NCI-H1417 (cell line): ENCODE measurements at places on chromosomes 13 and 19.

DNA sequence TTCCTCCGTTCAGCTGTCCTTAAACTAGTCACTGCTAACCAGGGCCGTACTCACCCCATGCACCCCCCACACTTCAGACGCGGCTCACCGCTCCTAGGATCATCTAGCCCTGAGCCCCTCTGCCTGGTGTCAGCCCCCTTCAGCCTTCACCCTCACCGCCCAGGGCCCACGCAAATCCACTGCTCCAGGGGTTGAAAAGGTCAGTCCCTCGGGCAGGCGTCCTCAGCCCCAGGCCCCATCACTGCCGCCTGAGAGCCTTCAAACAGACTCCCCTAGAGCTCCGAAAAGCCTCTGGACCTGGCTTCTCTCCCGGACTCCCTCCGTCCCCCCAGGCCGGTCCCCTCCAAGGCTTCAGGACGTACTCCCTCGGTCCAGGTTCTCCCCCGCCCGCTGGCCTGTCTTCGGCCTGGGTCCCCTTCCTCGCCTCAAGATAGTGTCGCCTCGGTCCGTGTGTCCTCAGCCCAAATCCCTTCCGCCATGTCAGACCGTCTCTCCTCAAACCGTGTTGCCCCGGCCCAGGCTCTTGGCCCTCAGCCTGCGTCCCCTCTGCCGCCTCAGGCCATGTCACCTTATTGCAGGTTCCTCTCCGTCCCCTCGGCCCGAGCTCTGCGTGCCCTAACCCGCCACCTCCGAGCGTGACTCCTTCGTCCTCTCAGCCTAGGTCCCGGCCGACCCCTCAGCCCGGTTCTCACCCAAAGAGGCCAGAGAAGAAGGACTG is 553 bp downstream of the NAPA start:
- peak; percentile 16 for DNase-seq

- DNase-seq = no peak
These were observed 533.5 kb upstream of the SGCG start for GRCh38 chr13:22647156-22647850.

DNA sequence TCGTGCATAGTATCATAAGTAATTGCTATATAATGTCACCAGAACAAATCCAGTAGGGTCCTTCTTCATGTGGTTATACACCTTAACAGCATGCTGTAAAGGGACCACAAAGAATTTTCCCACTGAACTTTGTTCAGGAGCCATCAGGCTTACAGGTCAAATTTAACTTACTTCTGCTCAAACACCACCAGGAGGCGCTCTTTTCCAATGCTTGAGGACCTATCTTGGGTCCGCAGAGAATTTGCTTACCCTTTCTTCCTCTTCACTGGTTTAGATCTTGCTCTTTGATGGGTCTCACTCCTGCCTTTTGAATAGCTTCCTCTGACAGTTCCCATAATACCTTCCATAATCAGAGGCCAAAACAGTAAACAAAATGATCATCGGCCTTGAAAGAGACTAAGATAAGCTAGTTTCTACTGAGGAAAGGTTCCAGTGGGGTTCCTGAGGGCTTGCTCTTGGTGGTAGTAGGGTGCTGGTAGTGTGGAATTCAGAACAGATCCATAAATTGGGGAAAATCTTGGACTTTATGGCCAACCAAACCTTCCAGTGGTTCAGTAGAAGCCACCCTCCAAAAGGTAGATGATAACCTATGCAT is 37.4 kb downstream of the SCGB2B2 start:
- DNase-seq = peak; percentile 89

DNA sequence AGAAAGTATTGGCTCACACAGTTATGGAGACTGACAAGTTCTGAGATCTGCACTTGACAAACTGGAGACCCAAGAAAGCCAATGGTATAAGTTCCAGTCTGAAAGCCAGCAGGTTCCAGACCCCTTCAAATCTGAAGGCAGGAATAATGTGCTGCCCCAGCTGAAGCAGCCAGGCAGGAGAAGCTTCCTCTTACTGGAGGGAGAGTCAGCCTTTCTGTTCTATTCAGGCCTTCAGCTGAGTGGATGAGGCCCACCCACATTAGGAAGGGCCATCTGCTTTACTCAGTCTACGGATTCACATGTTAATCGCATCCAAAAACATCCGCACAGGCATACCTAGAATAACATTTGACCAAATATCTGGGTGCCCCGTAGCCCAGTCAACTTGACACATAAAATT is 8.2 kb upstream of the VWA8 start:
- DNase-seq = no peak

- no peak for DNase-seq
These were observed 63.7 kb upstream of the TPM4 start for GRCh38 chr19:16012552-16012951.

- DNase-seq = no peak
These were observed 24.2 kb downstream of the SIAH3 start for GRCh38 chr13:45827318-45827717.

- no peak for DNase-seq
These were observed 6.8 kb downstream of the GAMT start for GRCh38 chr19:1394252-1395193.

DNA sequence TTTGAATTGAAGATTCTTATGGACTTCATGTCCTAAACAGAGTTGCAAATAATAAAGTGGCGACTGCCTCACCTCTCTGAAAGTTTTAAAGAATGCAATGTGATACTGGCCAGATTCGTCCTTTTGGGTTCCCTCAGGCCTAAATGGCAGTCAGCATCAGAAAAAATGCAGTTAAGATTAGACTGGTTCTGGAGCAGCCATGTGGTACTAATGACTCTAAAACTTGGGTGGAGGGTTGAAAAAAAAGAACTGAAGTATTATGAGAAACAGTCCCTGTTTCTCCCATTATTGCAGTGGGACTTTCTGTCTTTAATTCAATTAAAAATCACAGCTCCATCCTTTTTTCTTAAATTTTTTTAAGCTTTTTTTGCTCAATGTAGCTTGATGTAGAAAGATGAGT is 37.3 kb downstream of the WDFY2 start:
- DNase-seq = no peak

GRCh38 chr19:2039089-2039958 is 11.7 kb downstream of the MKNK2 start:
- no peak for DNase-seq

GRCh38 chr19:48095612-48096175 is 14.9 kb downstream of the PLA2G4C start:
- DNase-seq = no peak

DNA sequence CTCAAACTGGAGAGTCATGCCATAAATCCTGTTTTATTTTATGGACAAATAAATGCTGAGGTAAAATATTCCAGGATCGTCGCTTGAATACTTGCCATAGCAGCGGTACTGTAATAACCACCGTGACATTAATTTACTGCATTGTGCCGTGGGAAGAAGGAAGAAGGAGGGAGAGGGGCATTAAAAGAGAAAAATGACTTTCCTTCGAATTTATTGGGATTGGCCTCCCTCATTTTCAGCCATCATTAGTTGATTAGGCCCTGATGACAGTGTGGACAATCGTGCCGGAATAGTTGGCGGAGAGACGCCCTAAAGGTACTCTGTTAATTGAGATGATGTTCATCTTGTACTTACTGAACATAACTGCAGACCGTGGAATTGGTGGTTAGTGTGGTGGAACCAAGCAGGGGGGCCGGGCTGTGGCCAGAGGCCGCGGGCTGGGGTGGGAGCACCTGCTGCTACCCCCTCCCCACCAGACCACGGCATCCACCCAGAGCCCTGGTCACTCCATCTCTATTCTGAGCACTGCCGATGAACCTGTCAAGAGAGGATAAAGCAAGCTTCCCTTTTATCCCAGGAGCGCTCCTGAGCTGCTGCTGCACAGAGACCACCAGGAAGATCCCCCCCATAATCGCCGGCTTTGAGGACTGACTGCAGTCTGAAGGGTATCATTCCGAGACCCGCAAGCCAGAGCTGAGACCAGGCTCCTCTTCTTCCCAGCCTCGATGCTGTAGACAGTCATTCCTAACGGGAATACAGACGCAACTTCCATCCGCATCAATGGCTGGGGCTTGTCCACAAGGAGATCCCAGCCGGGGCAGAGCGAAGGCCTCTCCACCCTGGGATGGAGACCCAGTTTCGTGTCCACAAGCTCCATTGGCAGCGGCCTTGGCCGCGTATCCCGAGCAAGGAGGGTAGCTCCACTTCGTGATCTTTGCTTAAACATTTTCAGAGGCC is 168.3 kb upstream of the TSHZ3 start:
- DNase-seq = no peak

DNA sequence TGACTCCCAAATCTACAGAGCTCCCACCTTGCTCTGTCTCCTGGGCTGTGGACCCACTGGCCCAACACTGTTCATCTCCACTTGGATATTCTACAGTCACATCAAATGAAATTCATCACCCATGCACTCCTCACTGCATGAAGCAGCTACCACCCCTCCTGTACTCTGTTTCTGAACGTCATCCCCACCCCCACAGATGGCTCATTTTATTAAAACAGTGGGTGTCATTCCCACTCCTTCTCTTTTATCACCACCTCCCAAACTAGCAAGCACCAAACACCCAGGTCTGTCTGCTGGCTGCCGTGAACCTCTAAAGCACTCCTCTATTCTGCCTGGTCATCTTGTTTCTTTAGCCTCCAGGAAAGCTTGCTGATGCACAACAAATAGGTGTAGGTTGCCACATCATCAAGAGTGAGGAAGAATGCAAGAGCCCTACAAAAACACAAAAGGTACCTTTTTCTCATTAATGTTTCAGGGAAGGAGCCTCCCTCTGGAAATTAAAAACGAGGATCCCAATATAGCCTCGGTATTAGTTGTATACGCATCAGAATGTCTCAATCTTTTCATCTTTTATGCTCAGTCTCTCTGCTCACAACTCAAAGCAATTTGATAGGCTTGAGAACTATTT is 91.8 kb downstream of the MIPEP start:
- DNase-seq = no peak

DNA sequence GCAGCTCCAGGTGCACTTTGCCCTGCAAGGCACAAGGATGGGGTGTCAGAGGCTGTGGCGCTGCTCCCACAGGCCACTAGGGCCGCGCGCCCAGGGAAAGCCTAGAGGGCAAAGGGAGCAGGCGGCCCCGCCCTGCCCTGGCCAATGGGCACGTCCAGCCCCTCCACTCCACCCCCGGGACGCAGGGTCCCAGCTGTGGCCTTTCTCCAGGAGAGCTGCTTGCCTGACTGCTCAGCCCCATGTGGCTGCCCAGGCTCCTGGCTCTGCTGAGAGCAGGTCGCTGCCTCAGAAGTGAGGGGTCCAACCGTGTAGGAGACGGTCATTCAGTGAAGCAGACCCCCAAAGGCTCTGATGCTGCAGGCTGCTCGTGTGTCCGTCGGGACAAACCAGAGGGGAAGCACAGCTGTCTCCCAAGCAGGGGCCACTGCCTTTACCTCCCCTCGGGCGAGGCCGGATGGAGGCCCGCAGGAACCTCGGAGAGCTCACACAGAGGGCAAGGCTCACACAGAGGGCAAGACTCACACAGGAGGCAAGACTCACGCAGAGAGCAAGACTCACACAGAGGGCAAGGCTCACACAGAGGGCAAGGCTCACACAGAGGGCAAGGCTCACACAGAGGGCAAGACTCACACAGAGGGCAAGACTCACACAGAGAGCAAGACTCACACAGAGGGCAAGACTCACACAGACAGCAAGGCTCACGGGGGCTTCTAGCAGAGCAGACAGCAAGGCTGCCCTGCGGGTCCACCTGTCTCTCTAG is 56.2 kb upstream of the C13orf46 start:
- DNase-seq = no peak

GRCh38 chr13:20241593-20241992 is 9.5 kb upstream of the GJB6 start:
- DNase-seq = no peak

DNA sequence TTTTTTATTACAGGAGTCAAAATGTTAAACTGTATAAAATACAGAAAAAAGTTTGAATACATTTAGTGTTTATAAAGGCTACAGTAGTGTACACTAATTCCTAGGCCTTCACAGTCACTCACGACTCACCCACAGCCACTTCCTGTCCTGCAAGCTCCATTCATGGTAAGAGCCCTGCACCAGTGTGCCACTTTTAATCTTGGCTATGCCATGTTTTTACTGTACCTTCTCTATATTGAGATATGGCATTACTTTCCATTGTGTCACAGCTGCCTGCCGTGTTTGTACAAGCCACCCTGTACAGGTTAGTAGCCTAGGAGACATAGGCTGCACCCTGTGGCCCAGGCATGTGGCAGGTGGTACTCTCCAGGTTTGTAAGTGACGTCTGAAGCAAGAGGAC is 32.1 kb downstream of the C1QTNF9 start:
- DNase-seq = no peak

- no peak for DNase-seq
These were observed 397.4 kb downstream of the SPRY2 start for GRCh38 chr13:79943346-79944023.

DNA sequence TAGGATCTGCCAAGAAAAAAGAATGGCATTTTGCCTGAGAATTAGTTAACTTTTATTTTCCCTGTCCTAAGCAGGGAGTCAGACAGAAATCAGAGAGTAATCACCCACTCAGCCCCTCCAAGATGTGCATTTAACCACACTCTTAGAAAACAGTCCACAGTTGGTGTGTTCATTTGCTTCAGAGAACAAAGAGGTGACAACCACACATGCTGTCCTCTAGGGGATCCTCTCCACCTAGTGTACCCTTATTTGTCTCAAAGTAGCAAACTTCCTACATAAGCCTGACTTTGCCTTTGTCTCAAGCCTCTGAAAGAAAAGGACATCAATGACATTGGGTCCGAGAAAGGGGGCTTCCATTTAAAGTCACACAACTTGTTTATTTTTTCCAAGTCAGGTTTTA is 107.0 kb upstream of the RFC3 start:
- DNase-seq = no peak

GRCh38 chr19:8441725-8442544 is 2.8 kb upstream of the HNRNPM start:
- DNase-seq = no peak

DNA sequence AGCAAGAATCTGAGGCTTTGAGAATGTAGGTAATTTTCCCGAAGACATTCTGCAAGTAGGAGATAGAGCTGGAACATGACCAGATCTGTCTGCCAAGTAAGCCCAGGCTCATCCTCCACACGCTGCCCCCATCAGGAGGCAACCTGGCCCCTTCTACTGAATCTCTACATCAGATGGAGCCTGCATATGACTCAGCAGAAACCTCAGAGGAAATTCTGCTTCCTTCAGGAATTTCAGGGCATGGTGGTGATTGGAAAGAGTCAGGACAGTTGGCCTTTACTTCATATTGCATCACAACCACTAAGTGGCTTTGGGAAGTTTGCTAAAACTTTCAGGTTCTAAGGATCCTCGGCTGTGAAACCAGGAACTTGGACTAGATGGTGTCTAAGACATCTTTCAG is 85.2 kb downstream of the LRRC63 start:
- DNase-seq = no peak

- DNase-seq = no peak
These were observed 18.4 kb upstream of the SIGLEC14 start for GRCh38 chr19:51664997-51665396.

- no peak for DNase-seq
These were observed 17.6 kb downstream of the VSTM2B start for GRCh38 chr19:29543381-29543780.

GRCh38 chr19:39817888-39818561 is 15.9 kb downstream of the DYRK1B start:
- DNase-seq = no peak
